ENCODE measurements at places on chromosomes 3 and 15.

GRCh38 chr3:148149556-148149955 is 548.1 kb upstream of the AGTR1 start:
- DNase-seq = no peak

- DNase-seq = no peak
These were observed 59.1 kb upstream of the COL8A1 start for GRCh38 chr3:99579246-99579645.

DNA sequence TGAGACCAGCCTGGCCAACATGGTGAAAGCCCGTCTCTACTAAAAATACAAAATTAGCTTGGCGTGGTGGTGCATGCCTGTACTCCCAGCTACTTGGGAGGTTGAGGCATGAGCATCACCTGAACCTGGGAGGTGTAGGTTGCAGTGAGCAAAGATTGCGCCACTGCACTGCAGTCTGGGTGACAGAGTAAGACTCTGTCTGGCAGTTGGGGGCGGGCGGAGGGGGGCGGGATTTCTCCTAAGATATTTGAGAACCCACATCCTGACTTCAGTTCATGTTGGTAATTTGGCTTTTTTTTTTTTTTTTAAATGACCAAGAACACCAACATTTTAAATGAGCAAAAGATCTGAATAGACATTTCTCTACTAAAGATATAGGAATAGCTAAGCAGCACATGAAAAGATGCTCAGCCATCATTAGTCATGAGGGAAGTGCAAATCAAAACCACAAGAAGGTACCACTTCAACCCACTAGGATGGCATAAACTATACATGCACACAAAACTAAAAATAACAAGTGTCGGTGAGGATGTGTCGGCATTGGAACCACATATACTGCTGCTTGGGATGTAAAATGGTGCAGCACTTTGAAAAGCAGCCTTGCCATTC is 75.6 kb upstream of the LMOD3 start:
- peak; percentile 41 for DNase-seq

GRCh38 chr15:75347222-75348033 is 589 bp downstream of the NEIL1 start:
- DNase-seq = peak; percentile 60

GRCh38 chr3:144055604-144056003 is 84.0 kb downstream of the DIPK2A start:
- no peak for DNase-seq

DNA sequence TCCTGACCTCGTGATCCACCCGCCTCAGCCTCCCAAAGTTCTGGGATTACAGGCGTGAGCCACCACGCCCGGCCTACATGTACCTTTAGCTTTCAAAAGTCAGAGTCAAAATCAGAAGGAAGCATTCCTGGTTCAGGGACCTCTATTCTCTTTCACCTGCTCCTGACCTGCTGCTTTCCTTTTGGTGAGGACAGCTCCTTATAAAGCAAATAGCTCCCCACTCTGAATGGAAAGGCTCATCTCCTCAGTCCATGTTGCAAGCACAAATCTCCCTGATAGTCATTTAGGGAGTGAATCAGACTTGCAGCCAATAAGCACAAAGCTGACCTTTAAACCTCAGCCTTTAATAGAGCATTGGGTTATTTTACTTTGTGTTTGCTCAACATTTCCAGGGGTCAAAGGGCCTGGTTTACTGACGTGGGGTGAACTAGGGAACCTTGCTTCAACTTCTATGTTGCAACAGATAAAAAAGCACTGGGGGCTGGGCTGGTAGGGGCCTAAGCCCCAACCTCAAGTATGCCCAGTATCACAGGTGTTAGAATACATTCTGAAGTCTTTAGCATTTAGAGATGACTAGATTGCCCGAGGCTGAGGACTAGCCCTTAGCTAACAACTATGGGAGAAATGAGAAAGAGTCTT is 43.1 kb downstream of the THRB start:
- no peak for DNase-seq

DNA sequence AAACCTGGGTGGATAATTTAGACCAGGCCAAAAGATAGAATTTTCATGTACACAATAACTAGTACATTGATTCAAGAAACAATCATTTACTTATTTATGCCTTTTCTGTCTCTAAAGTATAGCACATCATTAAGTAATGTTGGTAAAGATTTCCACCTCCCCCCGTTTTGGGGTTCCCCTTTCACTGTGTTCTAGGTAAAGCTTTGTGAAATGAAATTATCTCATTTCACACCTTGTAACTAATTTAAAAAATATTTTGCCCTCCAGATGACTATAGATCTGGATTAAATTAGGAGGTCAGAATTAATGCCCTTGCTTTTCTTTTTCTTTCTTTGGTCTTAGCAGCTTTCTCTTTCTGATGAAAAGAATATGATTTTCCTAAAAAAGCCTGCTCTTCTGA is 328.5 kb upstream of the TBC1D5 start:
- no peak for DNase-seq

DNA sequence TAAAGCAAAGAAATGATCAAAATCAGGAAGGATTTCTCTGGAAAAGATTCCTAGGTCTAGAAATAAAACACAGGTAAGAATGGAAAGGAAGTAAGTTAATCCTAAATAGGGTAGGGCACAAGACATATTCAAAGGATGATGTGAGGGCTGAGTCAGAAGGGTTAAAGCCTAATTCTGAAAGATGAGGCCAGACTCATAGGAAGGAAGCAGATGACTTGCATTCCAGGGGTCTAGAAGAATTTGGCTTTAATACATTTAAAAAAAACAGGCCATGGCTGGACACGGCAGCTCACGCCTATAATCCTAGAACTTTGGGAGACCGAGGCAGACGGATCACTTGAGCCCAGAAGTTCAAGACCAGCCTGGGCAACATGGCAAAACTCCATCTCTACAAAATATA is 3.2 kb downstream of the SSR3 start:
- no peak for DNase-seq

DNA sequence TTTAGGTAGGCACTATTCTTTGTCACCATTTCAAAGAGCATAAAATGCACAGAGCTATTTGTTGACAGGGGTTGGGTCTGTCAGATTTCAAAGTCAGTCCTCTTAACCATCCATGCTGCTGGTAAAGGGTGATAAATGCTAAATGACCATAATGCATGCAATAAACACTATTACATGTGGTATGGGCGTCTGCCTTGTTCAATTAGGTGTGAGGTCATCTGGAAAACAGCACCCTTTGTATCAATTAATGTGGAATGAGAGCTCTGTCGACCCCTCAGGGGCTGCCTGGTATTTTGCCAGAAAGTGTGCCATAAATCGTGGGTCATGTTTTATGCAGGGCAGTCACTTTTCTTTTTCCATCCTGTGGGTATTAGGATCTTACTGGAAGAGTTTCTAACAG is 235.6 kb downstream of the SV2B start:
- no peak for DNase-seq

GRCh38 chr15:78325092-78325843 is 14.9 kb upstream of the CRABP1 start:
- no peak for DNase-seq

All from hematopoietic multipotent progenitor cell treated with erythropoietin and hydrocortisone succinate and interleukin-3 and kit ligand, for 4 days (in vitro differentiated cells).